ENCODE measurements at places on chromosomes 2 and 18.

DNA sequence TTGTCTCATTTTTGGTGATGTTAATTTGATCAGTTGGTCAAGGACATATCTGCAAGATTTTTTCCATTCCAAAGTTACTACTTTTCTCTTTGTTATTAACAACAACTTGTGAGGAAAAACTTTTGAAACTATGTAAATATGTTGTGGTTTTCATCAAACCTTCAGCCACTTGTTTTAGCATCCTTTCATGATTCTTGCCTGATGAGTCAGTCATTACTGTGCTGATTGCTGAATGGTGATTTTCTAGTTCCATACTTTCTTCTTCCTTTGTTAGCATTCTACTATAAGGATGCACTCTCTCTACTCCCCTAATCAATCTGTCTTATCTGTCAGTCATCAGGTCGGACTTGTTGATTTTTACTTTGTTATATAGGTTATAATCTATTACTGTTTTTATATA is 10.9 kb downstream of the TMEM87B start:
- no peak for DNase-seq

DNA sequence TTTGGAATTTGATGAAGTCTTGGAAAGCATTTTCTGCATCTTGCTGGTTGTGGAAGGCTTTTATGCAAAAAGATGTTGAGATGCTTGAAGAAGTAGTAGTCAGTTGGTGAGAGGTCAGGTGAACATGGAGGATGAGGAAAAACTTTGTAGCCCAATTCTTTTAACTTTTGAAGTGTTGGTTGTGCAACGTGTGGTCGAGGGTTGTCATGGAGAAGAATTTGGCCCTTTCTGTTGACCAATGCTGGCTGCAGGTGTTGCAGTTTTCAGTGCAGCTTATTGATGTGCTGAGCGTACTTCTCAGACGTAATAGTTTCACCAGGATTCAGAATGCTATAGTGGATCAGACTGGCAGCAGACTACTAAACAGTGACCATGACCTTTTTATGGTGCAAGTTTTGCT is 508.4 kb upstream of the MAP2 start:
- no peak for DNase-seq

- no peak for DNase-seq
Measured at GRCh38 chr2:135925571-135925970, 49.3 kb upstream of the MCM6 start.

GRCh38 chr2:101396316-101396717 is 9.0 kb upstream of the CREG2 start:
- DNase-seq, result no peak

- no peak for DNase-seq
Measured at GRCh38 chr18:59101830-59102414, 37.8 kb upstream of the SEC11C start.

GRCh38 chr18:36514778-36515177 is 217.3 kb downstream of the FHOD3 start:
- DNase-seq, result no peak

DNA sequence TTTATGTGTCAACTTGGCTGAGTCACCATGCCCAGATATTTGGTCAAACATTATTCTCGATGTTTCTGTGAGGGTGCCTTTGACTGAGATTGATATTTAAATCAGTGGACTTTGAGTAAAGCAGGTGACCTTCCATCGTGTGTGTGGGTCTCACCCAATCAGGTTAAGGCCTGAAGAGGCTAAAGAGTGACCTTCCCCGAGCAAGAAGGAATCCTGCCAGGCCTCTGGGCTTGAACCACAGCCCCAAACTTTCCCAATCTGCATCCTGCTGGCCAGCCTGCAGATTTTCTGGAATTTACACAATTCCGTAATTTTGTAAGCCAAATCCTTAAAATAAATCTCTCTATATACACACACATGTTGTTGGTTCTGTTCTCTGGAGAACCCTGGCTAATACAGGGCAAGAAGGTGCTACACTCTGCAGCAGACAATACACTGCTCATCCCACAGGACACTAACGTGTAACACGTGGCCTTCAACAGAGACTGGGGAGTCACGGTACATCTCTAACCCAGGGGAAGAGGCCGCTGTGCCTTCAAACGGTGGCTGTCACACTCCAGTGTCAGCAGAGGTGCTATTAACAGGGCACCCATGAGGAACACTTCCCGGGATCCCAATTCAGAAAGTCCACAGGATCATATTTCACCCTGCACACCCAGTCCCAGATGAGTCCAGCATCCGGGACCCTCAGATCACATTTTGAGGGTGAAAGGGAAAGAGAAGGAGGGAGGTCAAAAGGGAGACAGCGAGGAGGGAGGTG is 113.1 kb upstream of the ID2 start:
- no peak for DNase-seq

- DNase-seq, result no peak
Measured at GRCh38 chr2:23209059-23209458, 175.9 kb upstream of the KLHL29 start.

DNA sequence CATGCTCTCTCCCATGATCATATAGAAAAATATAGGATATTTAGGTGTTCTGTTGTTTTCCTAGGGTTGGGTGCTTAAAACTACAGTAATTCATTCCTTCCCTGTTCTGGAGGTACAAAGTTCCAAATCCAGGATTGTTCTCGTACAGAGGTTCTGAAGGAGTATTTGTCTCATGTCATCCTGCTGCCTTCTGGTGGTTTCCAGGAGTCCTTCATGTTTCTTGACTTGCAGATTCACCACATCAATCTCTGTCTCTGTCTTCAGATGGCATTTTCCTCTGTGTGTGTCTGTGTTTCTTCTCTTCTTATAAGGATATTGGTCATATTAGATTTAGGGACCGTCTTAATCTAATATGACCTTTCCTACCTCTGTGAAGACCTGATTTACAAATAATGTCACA is 397.9 kb downstream of the NYAP2 start:
- no peak for DNase-seq

DNA sequence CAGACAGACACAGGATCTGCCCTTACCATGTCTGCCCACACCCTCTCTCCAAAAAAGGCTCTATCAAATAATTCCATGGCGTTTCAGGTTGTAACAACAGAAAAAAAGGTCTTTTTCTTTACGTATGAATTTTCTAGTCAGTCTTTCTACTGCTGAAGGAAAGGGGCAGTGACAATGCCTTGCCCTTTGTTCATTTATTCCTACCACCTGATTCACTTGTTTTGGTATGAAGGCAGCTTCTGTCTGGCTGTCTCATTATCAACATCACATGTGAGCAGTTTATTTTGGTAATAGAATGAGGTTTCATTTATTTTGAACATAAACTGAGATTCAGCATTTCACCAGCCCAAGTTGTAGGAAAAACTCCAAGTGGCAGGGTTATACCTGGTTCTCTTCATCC is 94.3 kb upstream of the KLF7 start:
- no peak for DNase-seq

GRCh38 chr2:25073914-25074313 is 32.0 kb downstream of the EFR3B start:
- DNase-seq, result no peak
